Anterior cingulate cortex (tissue), 58 donors: ENCODE measurements at places on chromosomes 11 and 22.

GRCh38 chr11:60905551-60906113 is 753 bp downstream of the PRPF19 start:
- DNase-seq, result no peak

DNA sequence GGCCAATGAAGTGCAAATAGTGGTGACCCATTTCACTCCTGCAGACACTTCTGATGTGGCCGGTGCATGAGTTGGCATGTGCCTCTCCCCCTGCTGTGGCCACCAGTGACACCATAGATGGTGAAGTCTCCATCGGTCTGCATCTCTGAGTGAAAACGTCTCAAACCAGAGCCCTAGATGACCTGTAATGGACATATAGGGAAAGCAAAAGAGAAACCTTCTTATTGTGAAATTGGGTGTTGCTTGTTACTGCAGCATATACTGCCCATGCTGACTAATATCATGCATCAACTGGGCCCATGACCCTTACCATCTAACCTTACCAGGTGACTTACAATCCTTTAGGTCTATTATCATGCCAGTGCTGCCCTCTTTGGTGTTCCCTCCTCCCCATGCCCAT is 11.7 kb upstream of the VPS37C start:
- no peak for DNase-seq

GRCh38 chr11:46304605-46305179 is 27.2 kb downstream of the CREB3L1 start:
- DNase-seq, result no peak

GRCh38 chr11:73507086-73507485 is 90.8 kb downstream of the FAM168A start:
- DNase-seq, result no peak

DNA sequence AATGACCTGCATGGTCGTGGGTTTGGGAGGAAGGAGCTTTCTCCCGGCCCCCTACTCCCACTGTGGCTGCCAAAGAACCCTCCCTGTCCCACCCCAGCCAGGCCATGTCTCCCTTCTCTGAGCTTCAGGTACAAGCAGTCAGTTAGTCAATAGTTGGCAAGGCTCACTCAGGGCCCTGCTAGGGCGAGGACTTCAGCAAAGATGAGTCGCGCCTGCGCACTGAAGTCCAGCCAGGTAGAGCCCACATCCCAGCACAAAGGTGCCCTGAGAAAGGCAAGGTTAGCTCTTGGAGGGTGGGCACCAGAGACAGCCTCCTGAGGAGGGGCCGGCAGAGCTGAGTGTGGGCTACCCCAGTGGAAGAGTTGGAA is 11.1 kb downstream of the C11orf86 start:
- no peak for DNase-seq

DNA sequence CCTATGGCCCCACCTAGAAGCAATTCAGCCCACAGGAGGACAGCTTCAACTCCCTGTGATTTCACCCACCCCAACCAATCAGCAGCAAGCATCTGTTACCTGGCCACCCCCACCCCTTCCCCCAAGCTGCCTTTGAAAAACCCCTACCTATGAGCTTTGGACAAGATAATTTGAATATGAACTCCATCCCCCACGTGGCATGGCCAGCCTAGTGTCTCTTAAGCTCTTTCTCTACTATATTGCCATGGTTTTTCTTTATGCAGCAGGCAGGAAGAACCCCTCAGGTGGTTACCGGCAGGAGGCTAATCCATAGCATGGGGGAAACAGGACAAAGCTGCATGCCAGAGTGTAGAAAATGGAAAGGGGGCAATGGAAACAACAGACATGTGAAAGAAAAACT is 29.0 kb downstream of the CTSC start:
- no peak for DNase-seq

DNA sequence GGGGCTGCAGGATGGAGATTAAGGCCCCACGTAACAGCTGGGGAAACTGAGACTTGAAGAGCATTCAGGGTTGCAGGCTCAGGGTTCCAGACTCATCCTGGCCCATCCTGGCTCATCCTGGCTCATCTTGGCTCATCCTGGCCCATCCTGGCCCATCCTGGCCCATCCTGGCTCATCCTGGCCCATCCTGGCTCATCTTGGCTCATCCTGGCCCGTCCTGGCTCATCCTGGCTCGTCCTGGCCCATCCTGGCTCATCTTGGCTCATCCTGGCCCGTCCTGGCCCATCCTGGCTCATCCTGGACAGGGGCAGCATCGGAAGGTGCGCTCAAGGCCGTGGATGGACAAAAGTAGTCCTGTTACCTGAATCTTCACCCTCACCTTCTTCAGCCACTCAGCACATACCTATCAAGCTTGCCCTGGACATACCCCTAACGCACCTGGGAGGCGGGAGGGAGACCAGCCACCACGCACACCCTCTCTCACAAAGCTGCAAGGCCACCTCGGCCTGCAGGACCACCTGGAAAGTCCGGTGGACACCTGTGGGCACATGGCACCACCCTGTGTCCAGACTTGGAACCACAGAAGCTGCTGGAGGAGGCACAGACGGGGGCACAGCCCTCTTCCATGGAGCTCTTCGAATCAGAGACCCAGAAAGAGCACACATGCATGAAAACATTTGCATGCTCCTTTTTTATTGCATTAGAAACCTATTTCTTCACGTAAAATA is 20.3 kb upstream of the NLRP6 start:
- DNase-seq, result no peak

- DNase-seq, result no peak
Observed at GRCh38 chr11:17743808-17744119, 9.2 kb downstream of the KCNC1 start.

GRCh38 chr11:63875506-63876065 is 36.7 kb downstream of the MARK2 start:
- no peak for DNase-seq

- DNase-seq, result no peak
Observed at GRCh38 chr11:28107191-28107749, 686 bp downstream of the KIF18A start.

DNA sequence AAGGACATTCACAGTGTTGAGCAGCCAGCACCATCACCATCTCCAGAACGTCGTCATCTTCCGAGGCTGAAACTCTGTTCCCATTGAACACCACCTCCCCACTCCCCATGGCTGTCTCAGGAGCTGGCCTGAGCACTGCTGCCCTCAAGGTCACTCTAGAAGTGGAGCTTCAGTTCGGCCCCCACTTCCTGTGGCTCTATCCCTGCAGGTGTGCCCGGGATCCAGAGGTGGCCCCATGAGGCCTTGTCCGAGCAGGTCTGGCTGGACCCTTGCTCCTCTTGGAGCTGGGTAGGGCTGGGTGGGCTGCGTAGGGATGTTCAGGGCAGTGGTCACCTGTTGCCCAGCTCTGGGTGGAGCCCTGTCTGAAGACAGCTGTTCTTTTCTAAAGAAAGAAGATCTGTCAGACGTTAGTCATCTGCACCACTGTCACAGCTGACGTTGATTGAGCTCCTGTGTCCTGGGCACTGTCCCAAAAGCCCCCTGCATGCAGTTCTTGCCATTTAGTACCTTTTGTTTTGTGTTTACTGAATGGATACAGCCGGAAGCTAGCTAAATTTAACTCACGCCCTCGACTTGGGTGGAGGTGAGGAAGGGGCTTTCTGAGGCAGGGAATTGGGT is 75.5 kb upstream of the CLDN5 start:
- DNase-seq, result no peak

- DNase-seq, result no peak
Observed at GRCh38 chr22:39627865-39628562, 57.5 kb downstream of the CACNA1I start.

DNA sequence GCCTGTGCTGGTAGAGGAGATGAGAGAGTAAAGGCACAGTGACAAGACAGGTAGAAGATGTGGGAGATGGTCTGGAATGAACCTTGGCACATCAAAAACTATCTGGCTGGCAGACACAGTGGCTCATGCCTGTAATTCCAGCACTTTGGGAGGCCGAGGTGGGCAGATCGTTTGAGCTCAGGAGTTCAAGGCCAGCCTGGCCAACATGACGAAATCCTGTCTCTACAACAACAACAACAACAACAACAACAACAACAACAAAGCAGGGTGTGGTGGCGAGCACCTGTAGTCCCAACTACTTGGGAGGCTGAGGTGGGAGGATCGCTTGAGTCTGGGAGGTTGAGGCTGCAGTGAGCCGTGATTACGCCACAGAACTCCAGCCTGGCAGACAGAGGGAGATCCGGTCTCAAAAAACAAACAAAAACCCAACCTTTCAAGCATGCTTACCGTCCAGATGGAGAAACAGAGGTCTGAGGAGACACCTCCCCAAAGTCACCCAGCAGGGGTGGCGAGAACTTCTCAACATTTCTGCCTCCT is 11.8 kb downstream of the KCTD21 start:
- DNase-seq, result no peak

- no peak for DNase-seq
Observed at GRCh38 chr11:135036488-135037297, 624.7 kb upstream of the B3GAT1 start.
